ENCODE measurements at places on chromosomes 7 and 10.

DNA sequence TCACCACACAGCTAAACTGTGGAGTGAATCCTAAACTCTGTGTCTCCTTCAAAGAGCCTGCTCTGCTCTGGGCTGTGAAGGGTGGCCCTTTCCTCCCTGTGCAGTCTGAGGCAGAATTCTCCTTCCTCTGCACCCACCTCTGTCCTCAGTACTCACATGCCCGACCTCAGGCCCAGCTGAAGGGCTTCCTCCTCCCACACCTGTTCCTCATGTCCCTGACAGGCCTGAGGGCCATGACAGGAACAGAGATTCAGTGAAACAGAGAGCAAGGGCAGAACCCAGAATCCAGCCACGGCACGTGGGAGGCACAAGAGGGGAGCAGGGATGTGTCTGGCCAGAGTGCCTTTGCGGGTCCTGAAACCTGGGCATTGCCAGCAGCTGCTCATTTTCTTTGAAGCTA lies 13.9 kb downstream of the CREB3L2 start:
- DNase-seq = no peak

DNA sequence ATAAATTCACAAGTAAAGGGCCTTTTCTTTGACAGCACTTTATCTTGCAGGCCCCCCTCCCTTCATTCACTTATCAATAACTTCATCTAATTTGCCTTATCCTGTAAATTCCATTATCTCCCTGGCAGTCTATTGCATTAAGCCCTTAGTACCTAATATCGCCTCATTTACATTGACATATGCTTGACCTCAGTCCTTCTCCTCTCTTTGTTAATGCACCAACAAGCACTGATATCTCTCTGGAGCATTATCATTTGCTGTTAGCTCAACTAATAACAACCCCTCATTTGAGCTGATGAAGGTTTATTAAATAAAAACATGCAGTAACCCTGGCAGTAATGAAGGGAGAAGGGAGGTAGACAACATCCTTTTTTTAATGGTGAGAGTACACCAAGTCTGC lies 46.8 kb downstream of the EXOC4 start:
- DNase-seq = no peak

DNA sequence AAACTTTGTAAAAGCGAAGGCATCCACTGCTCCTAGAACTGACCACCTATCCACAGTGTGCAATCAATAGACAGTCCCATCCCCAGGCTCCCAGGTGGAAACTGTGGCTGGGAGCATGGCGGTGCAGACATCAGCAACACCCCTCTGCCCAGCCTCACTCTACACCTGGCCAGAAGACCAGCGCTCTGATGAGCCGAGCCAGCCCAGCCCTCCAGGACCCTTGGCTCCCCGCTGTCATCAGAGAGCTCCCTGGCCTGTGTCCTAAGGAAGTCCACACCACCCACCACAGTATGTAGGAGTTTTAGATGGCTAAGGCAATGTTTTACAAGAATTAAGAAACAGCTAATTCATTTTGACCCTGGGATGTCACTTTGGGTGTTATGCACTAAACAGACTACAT lies 81.0 kb downstream of the VOPP1 start:
- DNase-seq = no peak

GRCh38 chr7:85104432-85105205 lies 82.2 kb downstream of the SEMA3D start:
- no peak for DNase-seq

DNA sequence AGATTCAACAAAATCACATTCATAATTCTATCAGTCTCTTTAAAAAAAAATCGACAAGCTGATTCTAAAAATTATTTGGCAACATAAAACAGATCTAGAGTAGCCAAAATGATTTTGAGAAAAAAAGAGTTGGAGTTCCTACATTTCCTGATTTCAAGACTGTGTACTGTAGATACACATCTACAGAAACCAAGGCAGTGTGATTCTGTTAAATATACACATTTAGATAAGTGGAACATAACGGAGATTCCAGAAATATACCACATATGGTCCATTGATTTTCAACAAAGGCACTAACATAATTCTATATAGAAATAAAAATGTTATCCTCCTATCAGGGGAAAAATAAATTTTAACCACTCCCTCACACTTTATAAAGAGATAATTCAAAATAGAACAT lies 467.0 kb downstream of the ADRA2A start:
- DNase-seq = no peak

GRCh38 chr7:107563081-107563774 lies 492 bp downstream of the COG5 start:
- no peak for DNase-seq
